ENCODE measurements at places on chromosomes 7 and 10. TPM values are rescaled to one million over a fixed set of nuclear protein-coding genes. Genes with fewer than 3 reads are reported as not detected.

DNA sequence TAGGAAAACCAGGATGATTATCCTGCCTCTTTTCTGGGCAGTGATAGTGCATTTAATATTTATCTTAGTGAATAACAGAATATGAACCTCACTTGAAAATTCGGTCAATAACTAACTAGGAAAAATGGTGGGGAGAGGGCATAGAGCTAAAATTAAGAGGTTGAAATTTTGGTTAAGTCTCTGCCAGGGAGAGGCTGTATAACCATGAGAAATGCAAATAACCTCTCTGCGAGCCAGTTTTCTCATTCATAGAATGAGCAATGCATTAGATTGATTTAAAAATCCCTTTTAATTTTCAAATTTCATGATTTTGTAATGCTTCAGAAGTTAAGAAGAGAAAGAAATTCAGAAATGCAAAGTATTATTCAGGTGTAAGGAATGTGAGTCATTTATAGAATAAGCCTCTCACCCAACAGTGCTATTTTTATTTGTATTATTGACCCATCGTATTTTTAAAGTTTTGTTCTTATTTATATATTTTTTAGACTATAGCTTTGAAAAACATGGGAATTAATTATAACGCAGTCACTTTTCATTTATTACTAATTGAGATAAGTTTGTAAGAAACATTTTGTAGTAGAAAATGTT, 104.7 kb downstream of the PHF14 start:
- no peaks in the 10 kb centered on the region for H3K4me1 ChIP-seq
- H3K27me3 ChIP-seq, result no peaks in the 10 kb centered on the region
- H3K36me3 ChIP-seq, result no peaks in the 10 kb centered on the region
- DNase-seq, result no peak
- H3K4me3 ChIP-seq, result no peak overlapping the region
- no peak overlapping the region for H3K27ac ChIP-seq

The GRM3 gene
- not detected for total RNA-seq

The ADAM22 gene
- total RNA-seq, result 1.4 TPM

GRCh38 chr7:30453921-30454320, 24.7 kb downstream of the NOD1 start:
- peaks cover 3% of the 10 kb centered on the region for H3K4me1 ChIP-seq
- H3K27ac ChIP-seq, result no peak overlapping the region
- peaks cover 24% of the 10 kb centered on the region for H3K36me3 ChIP-seq
- no peaks in the 10 kb centered on the region for H3K27me3 ChIP-seq

The TFR2 gene
- 0.71 TPM for total RNA-seq

DNA sequence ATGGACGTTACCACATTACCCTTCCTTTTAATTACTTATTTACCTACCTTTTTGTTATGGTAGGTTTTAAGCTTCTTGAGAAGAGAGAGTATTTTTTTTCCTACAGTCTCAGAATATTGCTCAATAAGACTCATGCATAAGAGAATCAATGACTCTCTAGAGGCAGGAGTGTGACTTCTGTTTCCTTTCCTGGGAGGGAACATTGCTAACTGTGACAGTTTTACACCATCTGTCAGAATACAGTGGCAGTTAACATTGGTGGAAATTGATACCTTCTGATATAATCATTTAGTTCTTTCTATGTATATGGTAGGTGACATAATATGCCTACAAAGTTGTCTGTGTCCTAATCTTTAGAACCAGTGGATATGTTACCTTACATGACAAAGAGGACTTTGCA, 348.7 kb upstream of the POT1 start:
- no peak for DNase-seq
- no peaks in the 10 kb centered on the region for H3K4me1 ChIP-seq
- no peak overlapping the region for H3K27ac ChIP-seq
- H3K4me3 ChIP-seq, result no peak overlapping the region
- H3K36me3 ChIP-seq, result no peaks in the 10 kb centered on the region
- no peaks in the 10 kb centered on the region for H3K27me3 ChIP-seq

GRCh38 chr10:98745645-98746044, 298.9 kb upstream of the HPS1 start:
- no peak for DNase-seq
- H3K27ac ChIP-seq, result no peak overlapping the region
- H3K4me1 ChIP-seq, result no peaks in the 10 kb centered on the region
- no peak overlapping the region for H3K4me3 ChIP-seq
- H3K36me3 ChIP-seq, result no peaks in the 10 kb centered on the region

DNA sequence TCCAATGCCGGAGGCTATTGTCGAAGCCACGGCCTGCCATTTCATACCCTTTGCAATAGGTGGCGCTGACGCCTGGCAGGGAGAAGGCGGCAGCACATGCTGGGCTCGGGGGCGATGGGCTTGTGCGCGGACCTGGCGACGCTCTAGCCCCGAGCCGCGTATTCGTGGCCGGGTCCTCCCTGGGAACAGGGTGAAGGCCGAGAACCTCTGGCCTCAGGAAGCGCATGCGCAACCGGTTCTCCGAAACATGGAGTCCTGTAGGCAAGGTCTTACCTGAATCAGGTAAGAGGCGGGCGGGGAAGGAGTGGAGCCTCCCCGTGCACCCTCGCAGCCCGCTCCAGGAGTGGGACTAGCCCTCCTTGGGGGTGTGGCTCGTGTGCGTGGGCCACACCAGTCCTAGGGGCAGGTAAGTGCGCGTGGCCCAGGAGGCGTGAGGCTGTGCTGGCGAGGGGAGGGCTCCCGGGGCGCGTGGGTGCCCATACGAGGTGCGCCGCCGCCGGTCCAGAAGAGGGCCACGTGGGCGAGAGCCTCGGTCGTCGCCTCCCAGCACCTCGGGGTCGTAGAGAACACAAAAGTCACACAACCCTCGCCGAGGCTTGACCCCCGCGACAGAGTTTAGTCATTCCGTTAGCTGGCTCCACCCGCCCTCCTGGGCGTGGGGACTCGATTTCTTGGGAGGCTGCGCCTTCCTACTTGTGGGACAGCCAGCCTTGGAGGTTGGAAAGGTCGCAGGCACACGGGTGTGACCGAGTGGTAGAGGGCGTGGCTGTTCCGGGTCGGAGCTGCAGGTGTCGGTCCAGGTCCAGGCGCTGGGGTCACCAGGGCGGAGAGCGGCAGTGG, 5.6 kb upstream of the MEST start:
- H3K27ac ChIP-seq, result no peak overlapping the region
- peak; percentile 66 for DNase-seq
- H3K27me3 ChIP-seq, result peaks cover 17% of the 10 kb centered on the region
- peaks cover 14% of the 10 kb centered on the region for H3K4me1 ChIP-seq
- peak overlapping the region; percentile 11 for H3K4me3 ChIP-seq

GRCh38 chr10:75444781-75445386, 13.5 kb downstream of the LRMDA start:
- H3K4me1 ChIP-seq, result no peaks in the 10 kb centered on the region
- H3K27me3 ChIP-seq, result no peaks in the 10 kb centered on the region
- DNase-seq, result no peak
- no peak overlapping the region for H3K27ac ChIP-seq
- H3K36me3 ChIP-seq, result no peaks in the 10 kb centered on the region

The SYPL1 gene
- total RNA-seq, result 138 TPM

- no peak overlapping the region for H3K4me3 ChIP-seq
- peaks cover 3% of the 10 kb centered on the region for H3K36me3 ChIP-seq
- H3K4me1 ChIP-seq, result no peaks in the 10 kb centered on the region
- DNase-seq, result no peak
Measured at GRCh38 chr10:11319990-11320602, 291.4 kb downstream of the USP6NL start.

DNA sequence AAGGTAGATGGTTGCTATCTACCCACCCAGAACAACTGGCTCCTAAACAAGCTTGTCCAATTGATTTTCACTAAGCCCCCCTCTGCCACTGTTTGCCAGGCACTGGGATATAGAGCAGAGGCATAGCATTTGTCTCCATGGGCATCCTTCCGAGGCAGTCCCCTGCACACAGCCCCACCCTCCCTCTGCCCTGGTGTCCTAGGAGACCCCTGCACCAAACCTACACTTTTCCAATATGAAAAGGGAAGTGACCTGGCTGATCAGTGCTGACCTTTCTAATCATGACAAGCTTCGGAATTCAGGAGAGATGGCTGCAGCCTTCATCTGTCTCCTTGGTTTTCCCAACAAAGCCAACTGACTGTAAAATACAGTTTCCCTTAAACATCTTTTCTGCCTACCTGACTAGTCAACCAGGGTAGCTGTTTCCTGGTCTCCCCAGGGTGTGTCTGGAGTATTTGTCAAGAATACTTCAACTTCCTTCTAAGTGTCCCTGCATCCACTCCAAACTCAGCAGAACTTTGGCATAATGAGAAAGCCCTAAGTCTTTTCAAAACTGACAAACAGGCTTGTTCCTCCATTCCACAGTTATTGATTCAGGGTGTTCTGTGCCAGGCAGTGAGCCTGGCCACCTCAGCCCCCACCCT, 7.6 kb upstream of the SLC18A3 start:
- no peaks in the 10 kb centered on the region for H3K4me1 ChIP-seq
- peaks cover 63% of the 10 kb centered on the region for H3K27me3 ChIP-seq
- no peak overlapping the region for H3K27ac ChIP-seq
- H3K36me3 ChIP-seq, result no peaks in the 10 kb centered on the region
- no peak for DNase-seq
- no peak overlapping the region for H3K4me3 ChIP-seq

The SMO gene
- total RNA-seq, result 18.6 TPM

GRCh38 chr7:129769866-129770808, 158.6 kb downstream of the NRF1 start:
- no peak for DNase-seq
- no peak overlapping the region for H3K4me3 ChIP-seq
- no peaks in the 10 kb centered on the region for H3K36me3 ChIP-seq
- H3K27ac ChIP-seq, result no peak overlapping the region
- no peaks in the 10 kb centered on the region for H3K4me1 ChIP-seq

DNA sequence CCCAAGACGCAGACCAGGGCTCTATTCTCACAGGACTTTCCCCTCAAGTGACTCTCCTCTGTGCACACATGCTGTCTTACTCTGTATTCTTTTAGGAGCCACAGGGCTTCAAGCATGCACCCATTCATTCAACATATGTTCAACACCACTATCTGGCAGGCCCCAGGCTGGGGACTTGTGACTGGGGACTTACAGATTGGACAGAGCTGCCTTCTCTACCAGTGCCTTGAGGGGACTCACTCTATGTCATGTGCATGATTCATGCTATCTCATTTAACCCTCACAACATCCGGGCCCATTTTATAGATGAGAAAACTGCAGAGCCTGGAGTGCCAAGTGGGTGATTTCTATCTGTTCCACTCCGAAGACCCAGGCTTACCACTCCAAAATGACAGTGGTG, 34.3 kb downstream of the MYL10 start:
- no peak overlapping the region for H3K4me3 ChIP-seq
- H3K27ac ChIP-seq, result no peak overlapping the region
- no peaks in the 10 kb centered on the region for H3K27me3 ChIP-seq
- no peak for DNase-seq
- no peaks in the 10 kb centered on the region for H3K36me3 ChIP-seq

DNA sequence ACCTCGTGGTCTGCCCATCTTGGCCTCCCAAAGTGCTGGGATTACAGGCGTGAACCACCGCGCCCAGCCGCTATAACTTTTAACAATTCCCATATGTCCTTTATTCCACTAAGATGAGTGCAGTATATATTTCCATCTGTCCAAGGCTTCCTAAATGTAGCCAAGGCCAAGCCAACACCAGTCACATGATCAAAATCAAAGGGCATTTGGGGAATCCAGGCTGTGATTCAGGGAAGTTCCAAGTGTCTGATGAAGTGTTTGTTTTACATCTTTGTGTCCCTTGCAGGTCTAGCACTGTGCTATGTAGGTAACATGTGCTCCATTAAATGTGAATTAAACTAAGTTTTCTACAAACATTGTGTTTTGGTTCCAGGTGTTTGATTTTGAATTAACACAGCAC, 20.8 kb downstream of the AKR1E2 start:
- H3K27ac ChIP-seq, result no peak overlapping the region
- no peak overlapping the region for H3K4me3 ChIP-seq
- no peaks in the 10 kb centered on the region for H3K27me3 ChIP-seq
- H3K36me3 ChIP-seq, result peaks cover 5% of the 10 kb centered on the region

DNA sequence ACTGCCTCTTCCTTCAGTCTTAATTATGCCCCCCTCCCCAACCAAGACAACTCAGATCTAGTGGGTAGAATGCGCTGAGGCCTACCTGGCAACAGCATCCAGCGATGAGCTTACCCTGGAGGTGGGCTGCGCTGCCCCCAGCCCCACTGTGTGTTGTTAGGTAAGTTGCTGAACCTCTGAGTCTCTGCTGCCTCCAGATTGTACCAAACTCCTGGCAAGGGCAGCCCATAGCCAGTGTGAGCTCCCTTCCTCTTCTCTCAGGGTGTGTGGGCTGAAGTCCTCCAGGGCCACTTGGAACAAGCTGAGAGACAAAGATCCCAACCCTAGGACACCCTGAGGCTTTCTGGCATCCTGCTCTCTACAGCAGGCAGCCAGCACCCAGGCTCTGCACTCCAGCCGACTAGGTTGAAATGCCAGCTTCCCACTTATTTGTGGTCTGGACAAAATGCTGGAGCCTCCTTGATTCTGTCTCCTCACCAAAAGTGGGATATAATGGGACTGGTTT, 135.3 kb downstream of the ARHGAP22 start:
- no peaks in the 10 kb centered on the region for H3K4me1 ChIP-seq
- H3K4me3 ChIP-seq, result no peak overlapping the region

DNA sequence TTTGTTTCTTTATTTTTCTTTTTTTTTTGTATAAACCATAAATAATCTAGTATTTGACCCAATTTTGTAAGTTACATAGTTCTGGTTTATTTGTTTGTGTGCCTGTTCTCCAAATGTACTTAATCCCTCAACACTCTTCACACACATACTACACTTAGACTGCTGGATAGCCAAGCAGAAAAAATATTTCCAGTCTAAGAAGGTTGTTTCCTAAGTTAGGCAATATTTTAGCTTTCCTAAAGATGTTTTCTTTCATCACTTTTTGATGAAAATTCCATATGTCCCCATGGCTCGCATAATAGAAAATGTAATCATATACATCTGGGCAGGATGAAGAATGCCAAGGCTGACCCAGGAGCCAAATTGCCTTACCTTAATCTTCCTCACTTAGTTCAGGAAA, 105.3 kb downstream of the PPP1R3A start:
- H3K27me3 ChIP-seq, result no peaks in the 10 kb centered on the region
- DNase-seq, result no peak
- H3K36me3 ChIP-seq, result no peaks in the 10 kb centered on the region
- no peak overlapping the region for H3K27ac ChIP-seq
- no peak overlapping the region for H3K4me3 ChIP-seq

The MEOX2 gene
- 5.6 TPM for total RNA-seq

GRCh38 chr10:64867501-64867962, 1346.3 kb downstream of the REEP3 start:
- H3K4me3 ChIP-seq, result no peak overlapping the region
- no peaks in the 10 kb centered on the region for H3K27me3 ChIP-seq
- H3K27ac ChIP-seq, result no peak overlapping the region
- no peaks in the 10 kb centered on the region for H3K36me3 ChIP-seq
- no peaks in the 10 kb centered on the region for H3K4me1 ChIP-seq
- no peak for DNase-seq

GRCh38 chr7:113128031-113128430, 9.7 kb upstream of the SMIM30 start:
- H3K27ac ChIP-seq, result no peak overlapping the region
- no peak for DNase-seq
- no peaks in the 10 kb centered on the region for H3K27me3 ChIP-seq
- no peaks in the 10 kb centered on the region for H3K36me3 ChIP-seq
- H3K4me1 ChIP-seq, result no peaks in the 10 kb centered on the region
- no peak overlapping the region for H3K4me3 ChIP-seq

All from sigmoid colon (tissue), 7 donors.